Sciatic nerve (tissue), 2 donors: ENCODE measurements at places on chromosomes 3 and 15.

DNA sequence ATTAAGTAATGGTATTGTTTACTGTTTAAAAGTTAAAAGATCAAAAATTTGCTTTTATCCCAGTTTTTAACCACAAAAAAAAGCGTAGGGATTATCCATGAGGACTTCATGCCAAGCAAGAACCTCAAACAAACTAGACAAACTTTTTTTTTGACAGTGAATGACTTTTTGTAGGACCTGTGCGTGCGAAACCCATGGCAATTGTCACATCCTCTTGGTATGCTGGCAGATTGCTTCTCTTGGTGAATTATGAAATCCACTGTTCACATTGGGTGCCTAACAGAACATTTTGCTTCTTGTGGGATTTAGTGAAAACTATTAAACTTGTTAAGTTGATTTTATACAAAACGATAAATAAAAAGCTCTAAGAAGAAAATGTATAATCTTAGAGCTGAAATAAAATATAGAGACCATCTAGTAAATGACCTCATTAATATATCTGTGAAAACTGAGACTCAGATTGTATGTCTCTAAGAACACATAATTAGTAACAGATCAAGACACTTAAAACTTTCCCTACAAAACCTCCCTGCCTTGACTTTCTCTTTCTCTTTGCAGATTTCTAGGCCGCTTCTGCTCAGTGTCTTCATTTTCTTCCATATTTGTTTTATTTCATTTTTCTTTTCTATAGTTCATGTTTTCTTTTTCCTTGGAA lies 87.3 kb upstream of the CGNL1 start:
- no peak for DNase-seq

DNA sequence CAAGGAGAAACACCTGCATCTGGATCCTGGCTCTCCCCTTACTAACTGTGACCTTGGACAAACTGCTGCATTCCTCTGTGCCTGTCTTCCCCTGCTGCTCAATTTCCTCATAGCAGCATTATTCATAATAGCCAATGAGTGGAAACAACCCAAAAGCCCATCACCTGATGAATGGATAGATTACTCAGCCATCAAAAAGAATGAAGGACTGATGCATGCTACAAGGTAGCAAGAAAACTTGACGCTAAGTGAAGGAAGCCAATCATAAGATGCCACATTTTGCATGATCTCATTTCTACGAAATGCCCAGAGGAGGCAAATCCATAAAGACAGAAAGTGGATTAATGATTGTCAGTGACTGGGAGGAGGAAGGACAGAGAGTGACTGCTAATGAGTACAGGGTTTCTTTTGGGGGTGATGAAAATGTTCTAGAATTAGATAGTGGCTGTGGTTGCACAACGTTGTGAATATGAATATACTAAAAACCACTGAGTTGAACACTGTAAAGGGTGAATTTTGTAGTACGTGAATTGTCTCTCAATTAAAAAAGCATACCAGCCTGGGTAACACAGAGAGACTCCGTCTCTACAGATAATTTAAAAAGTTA lies 11.2 kb downstream of the IGDCC4 start:
- DNase-seq: no peak

- DNase-seq: no peak
These were observed 105.5 kb upstream of the IL12A start for GRCh38 chr3:159882790-159883779.

- DNase-seq: no peak
These were observed 138.1 kb downstream of the GREM1 start for GRCh38 chr15:32855942-32856341.

- no peak for DNase-seq
These were observed 9.7 kb upstream of the SCAANT1 start for GRCh38 chr3:63921741-63922482.

DNA sequence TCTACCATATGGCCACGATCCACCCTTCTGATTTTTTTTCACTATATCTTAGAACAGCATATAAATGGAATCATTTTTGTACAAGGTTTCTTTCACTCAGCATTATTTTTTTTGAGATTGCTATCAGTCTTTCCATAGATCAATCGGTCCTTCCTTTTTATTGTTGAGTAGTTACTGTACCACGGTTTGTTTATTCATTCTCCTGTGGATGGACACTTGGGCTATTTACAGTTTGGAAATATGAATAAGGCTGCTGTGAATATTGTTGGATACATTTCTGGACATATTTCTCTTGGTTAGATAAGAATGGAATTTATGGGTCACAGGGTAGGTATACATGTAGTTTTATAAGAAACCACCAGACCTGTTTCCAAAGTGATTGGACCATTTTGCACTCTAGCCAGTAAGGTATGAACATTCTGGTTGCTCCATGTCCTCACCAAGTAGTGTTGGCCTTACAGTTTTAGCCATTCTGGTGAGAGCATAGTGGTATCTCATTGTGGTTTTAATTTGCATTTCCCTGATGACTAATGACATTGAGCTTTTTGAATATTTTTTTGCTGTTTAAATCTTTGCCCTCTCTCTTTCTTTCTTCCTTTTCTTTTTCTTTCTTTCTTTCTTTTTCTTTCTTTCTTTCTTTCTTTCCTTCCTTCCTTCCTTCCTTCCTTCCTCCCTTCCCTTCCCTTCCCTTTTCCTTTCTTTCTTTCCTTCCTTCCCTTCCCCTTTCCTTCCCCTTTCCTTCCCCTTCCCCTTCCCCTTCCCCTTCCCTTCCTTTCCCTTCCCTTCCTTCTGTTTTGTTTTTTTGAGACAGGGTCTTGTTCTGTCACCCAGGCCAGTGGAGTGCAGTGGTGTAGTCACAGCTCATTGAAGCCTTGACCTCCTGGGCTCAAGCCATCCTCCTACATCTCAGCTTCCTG lies 49.2 kb downstream of the LRRK1 start:
- DNase-seq: no peak

DNA sequence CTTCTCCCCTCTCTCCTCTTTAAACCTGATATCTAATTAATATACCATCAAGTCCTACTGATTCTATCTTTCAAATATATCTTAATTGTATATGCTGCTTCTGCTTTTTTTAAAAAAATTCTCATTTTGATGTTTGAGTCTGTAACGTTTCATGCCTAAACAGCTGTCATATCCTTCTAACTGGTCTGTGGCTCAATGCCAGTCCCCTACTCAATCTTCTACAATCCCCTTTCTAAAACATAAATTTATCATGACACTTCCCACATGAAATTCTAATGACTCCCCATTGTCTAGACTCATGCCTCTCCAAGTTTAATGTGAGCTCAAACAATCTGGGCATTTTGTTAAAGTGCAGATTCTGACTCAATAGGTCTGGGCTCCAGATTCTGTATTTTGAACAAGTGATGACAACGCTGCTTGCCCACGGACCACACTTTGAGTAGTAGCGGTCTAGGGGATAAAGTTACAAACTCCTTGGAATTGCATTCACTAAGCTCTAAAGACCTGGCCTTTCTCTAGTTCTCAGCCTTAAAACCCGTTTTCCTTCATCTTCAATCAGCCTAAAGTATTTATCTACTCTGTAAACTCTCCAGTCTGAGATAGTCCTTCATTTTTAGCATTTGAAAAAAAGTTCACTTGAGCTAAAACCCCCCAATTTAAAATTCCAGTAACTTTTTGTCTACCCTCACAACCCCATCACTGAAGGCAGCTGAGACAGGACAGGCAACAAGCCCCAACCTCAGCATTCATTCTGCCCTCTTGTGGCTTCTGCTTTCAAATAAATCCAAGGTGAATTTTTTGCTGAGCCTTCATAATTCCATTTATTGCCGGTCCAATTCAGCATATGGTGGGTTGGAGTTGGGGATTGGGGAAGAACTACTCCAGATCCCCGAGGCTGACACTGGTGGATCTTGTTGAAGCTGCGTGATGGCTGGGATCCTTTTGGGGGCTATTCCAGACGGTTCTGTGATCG lies 88.1 kb upstream of the THRB start:
- no peak for DNase-seq
